ENCODE measurements at places on chromosomes 1 and 21. TPM values are rescaled to one million over a fixed set of nuclear protein-coding genes. Genes with fewer than 3 reads are reported as not detected.
A peak's percentile ranks its signal among the peaks of the same experiment; 100 is the strongest.

- DNase-seq, result no peak
Observed at GRCh38 chr1:52266507-52266906, 99.5 kb downstream of the CC2D1B start.

GRCh38 chr1:203001986-203002385, 5.2 kb upstream of the TMEM183A start:
- no peak for DNase-seq

DNA sequence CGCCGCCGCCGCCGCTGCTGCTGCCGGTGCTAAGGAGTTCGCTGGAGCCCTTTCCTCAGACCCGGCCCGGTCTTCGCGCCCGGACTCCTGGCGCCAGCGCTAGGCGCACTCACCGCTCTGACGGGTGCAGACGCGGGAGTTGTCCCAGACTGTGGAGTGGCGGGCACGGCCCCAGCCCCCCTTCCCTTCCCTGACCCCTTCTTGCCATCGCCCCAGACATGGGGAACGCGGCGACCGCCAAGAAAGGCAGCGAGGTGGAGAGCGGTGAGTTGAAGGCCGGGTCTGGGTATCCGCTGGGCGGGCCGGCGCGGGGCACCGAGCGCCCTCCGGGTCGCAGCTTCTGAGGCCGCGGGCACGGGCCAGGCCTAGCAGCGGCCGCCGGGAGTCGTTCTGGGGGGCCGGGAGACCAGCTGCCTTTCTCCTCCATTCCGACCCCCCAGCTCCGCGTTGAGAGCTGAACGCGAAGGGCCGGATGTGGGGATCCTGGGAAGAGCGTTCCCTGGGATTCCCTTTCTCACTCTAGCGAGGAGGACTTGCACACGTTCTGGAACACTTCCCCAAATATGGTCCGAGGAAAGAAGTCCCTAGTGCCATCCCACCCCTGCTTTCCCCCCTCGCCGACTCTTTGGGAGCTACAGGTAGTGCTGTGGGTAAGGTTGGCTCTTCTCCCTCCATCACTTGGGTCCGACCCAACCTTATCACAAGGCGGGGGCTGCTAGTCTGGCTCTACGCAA, 65.8 kb upstream of the PRKACB start:
- no peak for DNase-seq

- no peak for DNase-seq
Observed at GRCh38 chr1:86912281-86912900, 1.5 kb downstream of the SELENOF start.

GRCh38 chr1:222026280-222026679, 284.4 kb upstream of the DUSP10 start:
- DNase-seq, result no peak

- peak; percentile 54 for DNase-seq
Observed at GRCh38 chr1:154813300-154813816, 56.7 kb downstream of the KCNN3 start.

- DNase-seq, result no peak
Observed at GRCh38 chr1:235060607-235061470, 67.8 kb downstream of the TOMM20 start.

- DNase-seq, result no peak
Observed at GRCh38 chr1:12678350-12678749, 34.5 kb downstream of the AADACL4 start.

DNA sequence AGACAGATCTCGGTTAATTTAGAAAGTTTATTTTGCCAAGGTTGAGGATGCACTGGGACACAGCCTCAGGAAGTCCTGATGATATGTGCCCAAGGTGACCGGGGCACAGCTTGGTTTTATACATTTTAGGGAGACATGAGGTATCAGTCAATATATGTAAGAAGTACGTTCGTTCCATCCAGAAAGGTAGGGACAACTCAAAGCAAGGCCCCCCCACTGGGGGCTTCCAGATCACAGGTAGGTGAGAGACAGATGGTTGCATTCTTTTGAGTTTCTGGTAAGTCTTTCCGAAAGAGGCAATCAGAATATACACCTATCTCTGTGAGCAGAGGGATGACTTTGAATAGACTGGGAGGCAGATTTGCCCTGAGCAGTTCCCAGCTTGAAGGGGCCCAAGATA, 60.4 kb upstream of the VTCN1 start:
- DNase-seq, result no peak

- peak; percentile 60 for DNase-seq
Observed at GRCh38 chr1:17059391-17060305, 5.8 kb upstream of the SDHB start.

- DNase-seq, result peak; percentile 71
Observed at GRCh38 chr1:65170511-65171142, 22.6 kb downstream of the AK4 start.

GRCh38 chr1:30847358-30847972, 61.1 kb downstream of the SDC3 start:
- peak; percentile 72 for DNase-seq

- DNase-seq, result no peak
Observed at GRCh38 chr1:150072959-150073358, 5.4 kb downstream of the VPS45 start.

CHI3L2 gene
- 4.6 TPM for total RNA-seq

FCRL6 gene
- total RNA-seq, result 0.49 TPM

ADAM15 gene
- 152 TPM for total RNA-seq
